ENCODE measurements at places on chromosomes 6 and 20. TPM values are rescaled to one million over a fixed set of nuclear protein-coding genes. Genes with fewer than 3 reads are reported as not detected.

Gene COMMD7
- total RNA-seq, result 61.7 TPM

Gene POPDC3
- not detected for total RNA-seq

Gene BFSP1
- total RNA-seq, result 2.7 TPM

Gene MYCT1
- total RNA-seq, result not detected

Gene TMC2
- total RNA-seq, result not detected

Gene ITPR3
- 55.1 TPM for total RNA-seq

Gene TPX2
- 137 TPM for total RNA-seq

Gene WFDC5
- total RNA-seq, result 0.63 TPM

Gene OGFR
- 73.4 TPM for total RNA-seq

DNA sequence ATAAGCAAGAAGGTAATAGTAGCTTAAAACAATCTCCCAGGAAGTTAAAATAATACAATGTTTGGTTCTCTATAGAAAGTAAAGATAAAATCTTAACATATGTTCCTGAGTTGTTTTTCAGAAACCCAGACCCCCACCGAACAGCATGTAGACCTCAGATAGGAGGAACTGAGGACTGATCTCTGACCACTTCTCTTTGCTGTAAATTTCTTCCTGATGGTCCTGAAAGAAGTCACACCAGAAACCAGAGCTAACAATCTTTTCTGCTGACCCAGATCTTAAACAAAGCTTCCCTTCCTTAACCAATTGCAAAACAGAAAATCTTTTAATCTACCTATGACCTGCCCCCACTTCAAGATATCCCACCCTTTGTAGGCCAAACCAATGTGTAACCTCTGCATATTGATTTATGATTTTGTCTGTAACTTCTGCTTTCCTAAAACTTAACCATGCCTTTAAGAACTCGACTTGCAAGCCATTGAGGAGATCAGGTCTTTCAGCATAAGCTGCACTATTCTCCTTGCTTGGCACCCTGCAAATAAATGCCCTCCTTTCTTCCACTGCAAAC, 21.9 kb upstream of the BEND6 start:
- H3K27ac ChIP-seq, result no peak overlapping the region
- H3K4me3 ChIP-seq, result no peak overlapping the region
- no peak for DNase-seq
- no peaks in the 10 kb centered on the region for H3K36me3 ChIP-seq

DNA sequence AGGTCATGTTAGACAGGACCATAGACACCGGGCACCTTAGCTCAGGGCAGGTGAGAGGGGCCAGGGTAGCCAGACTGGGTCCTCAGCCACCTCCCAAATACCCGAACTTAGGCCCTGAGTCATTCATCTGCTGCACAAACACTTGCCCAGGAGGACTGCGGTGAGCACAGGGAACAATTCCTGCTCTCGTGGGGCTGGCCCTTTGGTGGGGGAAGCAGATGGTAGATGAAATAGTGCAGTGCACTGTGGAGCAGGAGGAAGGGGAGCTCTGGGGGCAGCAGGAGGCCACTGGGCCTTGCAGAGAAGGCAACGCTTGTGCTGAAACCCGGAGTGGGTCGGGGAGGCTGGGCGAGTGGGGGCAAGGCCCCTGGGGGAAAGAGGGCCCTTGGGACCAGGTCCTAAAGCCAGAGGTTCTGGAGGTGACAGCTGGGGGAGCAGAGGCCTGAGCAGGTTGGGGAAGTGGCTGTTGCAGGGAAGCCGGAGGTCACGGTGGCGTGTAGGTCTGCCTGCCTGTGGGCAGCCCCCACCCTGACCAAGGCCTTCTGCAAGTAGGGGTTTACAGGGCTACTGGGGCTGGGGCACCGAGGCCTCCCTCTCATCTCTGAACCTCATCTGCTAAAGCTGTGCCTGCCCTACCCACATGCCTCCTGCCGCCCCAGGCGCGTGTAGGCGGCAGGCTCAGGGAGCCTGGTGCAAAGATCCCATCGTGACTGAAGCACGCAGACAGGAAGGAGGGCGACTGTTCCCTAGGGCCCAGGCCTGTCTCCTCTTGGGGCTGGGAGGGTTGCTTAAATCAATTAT, 4.7 kb upstream of the NPBWR2 start:
- H3K36me3 ChIP-seq, result no peaks in the 10 kb centered on the region
- no peak overlapping the region for H3K27ac ChIP-seq
- DNase-seq, result no peak
- H3K4me3 ChIP-seq, result no peak overlapping the region
- H3K27me3 ChIP-seq, result no peaks in the 10 kb centered on the region
- H3K4me1 ChIP-seq, result no peaks in the 10 kb centered on the region

DNA sequence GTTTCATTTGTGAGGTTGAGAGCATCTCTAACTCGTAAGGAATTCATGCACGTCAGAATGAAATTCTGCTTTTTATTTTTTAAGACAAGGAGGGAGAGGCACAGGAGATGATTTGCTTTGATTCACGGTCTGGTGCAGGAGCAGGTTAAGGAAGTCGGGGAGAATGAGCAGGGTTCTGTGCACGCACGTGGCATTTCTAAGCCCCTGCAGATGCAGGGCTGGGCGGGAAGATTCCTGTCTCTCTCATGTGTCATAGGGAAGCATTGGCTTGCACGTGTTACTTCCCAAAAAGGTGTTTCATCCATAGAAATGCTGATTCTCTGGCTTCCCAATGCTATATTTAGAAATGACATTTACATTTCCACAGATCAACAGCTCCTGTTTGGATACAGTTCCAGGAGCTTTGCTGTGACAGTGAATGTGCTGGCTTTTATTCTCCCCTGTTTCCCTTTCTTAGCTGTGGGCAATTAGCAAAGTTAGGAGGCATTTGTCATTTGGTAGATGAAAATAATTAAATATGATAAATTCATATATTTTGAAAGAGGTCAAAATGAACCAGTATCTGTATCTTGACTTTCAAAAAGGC, 119.7 kb upstream of the ZFP64 start:
- no peak overlapping the region for H3K4me3 ChIP-seq
- DNase-seq, result no peak

GRCh38 chr6:32291543-32291942, 67.7 kb upstream of the NOTCH4 start:
- H3K36me3 ChIP-seq, result no peaks in the 10 kb centered on the region
- H3K27ac ChIP-seq, result no peak overlapping the region
- no peaks in the 10 kb centered on the region for H3K4me1 ChIP-seq
- peaks cover 54% of the 10 kb centered on the region for H3K27me3 ChIP-seq
- no peak overlapping the region for H3K4me3 ChIP-seq
- DNase-seq, result no peak

DNA sequence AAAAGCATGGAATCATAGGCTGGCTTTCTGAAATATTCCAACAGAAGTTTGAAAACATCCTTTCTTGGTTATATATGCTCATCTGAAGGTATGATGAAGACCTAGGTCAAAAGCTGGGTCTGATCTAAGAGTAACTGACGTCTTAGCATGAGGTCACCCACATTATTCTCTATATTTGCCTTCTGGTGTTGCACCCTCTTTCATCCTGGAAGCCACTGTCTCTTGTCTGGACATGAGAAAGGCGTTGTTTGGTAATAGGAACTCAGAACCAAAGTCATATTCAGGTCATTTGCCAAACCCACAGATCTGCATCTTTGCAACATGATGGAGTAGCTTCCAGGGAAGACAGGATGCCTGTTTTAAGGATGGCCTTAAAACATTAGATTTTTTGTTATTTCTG, 17.6 kb downstream of the GABRR1 start:
- no peak overlapping the region for H3K4me3 ChIP-seq
- H3K27ac ChIP-seq, result no peak overlapping the region
- peaks cover 7% of the 10 kb centered on the region for H3K27me3 ChIP-seq
- no peaks in the 10 kb centered on the region for H3K36me3 ChIP-seq
- DNase-seq, result no peak

GRCh38 chr6:108170332-108171290, 4.8 kb downstream of the NR2E1 start:
- peaks cover 36% of the 10 kb centered on the region for H3K4me1 ChIP-seq
- no peak overlapping the region for H3K4me3 ChIP-seq
- H3K27me3 ChIP-seq, result peaks cover 86% of the 10 kb centered on the region
- DNase-seq, result no peak

- H3K36me3 ChIP-seq, result peaks cover 3% of the 10 kb centered on the region
- no peak for DNase-seq
- no peak overlapping the region for H3K27ac ChIP-seq
- H3K27me3 ChIP-seq, result no peaks in the 10 kb centered on the region
- H3K4me1 ChIP-seq, result peaks cover 3% of the 10 kb centered on the region
- no peak overlapping the region for H3K4me3 ChIP-seq
Observed at GRCh38 chr6:16334671-16335070, 96.3 kb downstream of the GMPR start.

DNA sequence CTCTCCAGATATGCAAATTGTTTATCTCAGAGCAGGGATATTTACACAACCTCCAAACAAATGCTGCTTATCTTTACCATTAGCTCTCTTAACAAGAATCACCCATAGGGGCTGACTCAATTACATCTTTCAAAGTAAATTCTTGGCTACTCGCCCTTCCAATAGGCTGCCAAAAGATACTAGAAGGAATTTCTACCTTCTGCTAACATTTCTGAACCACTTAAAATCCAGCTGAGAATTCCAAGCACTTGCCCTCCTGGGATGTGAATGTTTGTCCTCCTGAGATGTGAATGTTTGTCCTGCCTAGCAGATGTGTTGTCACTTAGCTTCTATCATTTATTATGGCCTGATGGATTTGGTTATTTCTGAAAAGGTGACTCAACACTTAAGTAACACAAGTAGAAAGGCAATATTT, 388.0 kb downstream of the GJA1 start:
- no peaks in the 10 kb centered on the region for H3K4me1 ChIP-seq
- H3K27ac ChIP-seq, result no peak overlapping the region
- DNase-seq, result no peak
- no peak overlapping the region for H3K4me3 ChIP-seq

DNA sequence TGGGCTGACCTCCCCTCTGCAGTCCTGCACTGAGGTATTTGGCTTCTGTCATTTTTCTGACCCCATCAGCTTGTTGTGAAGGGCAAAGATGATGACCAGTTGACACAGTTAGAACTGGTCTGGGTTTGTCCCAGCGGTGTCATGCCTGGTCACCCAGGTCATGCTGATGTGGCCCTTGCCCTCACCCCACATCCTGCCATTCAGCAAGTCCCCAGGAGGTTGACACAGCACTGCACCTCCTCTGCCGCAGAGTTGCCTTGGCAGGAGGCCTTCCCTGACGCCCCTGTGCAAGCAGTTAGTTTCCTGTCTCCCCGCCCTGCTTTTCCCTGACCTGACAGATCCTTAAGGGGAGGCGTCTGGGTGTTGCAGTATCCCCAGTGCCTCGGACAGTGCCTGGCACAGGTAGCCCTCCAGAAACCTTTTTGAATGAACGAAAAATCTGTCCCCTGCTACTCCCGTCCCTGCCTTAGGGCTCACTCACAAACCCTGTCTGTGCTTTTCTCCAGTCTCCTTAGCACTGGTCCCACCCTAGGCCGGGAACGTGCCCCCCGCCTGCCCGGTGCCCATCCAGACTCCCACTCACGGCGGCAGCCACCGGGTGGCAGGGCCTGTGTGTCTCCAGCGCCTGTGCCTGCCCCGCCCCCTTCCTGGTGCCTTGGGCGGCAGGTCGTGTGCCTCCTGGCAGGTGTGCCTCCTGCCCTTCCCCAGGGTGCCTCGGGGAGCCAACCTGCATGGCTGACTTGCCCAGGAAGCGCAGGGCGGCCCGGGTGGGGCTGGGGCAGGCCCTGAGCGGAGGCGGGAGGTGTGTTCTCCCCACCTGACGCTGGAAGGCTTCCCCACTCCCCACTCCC, 146.3 kb upstream of the RNF24 start:
- H3K4me1 ChIP-seq, result peaks cover 46% of the 10 kb centered on the region
- peak overlapping the region; percentile 83 for H3K27ac ChIP-seq
- H3K36me3 ChIP-seq, result no peaks in the 10 kb centered on the region
- peak; percentile 58 for DNase-seq

GRCh38 chr20:20396794-20397193, 28.9 kb downstream of the INSM1 start:
- DNase-seq, result no peak
- H3K4me1 ChIP-seq, result no peaks in the 10 kb centered on the region

DNA sequence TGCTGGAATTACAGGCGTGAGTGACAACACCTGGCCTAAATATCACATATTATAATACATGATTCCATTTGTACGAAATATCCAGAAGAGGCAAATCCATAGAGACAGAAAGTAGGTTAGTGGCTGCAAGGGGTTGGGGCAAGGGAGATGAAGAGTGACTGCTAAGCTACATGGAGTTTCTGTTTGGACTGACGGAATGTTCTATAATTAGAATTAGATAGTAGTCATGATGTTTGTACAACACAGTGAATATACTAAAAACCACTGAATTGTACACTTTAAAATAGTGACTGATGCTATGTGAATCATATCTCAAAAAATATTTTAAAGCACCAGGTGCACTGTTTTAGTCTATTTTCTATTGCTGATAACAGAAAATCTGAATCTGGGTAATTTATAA, 3.7 kb upstream of the HEBP2 start:
- H3K36me3 ChIP-seq, result peaks cover 5% of the 10 kb centered on the region
- H3K4me1 ChIP-seq, result peaks cover 13% of the 10 kb centered on the region
- no peak overlapping the region for H3K4me3 ChIP-seq
- no peak overlapping the region for H3K27ac ChIP-seq

- H3K27me3 ChIP-seq, result no peaks in the 10 kb centered on the region
- H3K27ac ChIP-seq, result no peak overlapping the region
- no peak overlapping the region for H3K4me3 ChIP-seq
- no peak for DNase-seq
Observed at GRCh38 chr6:20698675-20699074, 164.4 kb downstream of the CDKAL1 start.

DNA sequence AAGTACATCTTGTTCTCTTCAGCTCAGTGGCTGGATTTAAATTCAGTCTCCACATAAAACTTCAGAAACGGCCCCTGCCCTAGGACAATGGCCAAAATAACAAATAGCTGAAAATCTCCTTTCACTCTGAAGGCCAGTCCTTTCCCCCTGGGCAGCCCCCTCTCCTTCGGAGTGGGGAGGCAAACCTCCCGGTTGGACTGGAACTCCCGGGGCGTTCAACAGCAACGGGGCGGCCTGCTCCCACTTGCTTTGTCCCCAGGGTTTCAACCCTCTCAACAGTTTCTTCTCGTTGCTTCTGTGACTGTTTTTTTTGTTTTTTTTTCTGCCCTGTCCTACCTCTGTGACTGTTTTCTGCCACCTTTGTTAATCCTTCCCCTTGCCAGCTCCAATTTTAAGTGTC, 102.6 kb upstream of the DUSP22 start:
- no peaks in the 10 kb centered on the region for H3K36me3 ChIP-seq
- DNase-seq, result no peak
- H3K4me3 ChIP-seq, result no peak overlapping the region
- peak overlapping the region; percentile 74 for H3K27ac ChIP-seq
- peaks cover 52% of the 10 kb centered on the region for H3K4me1 ChIP-seq
- H3K27me3 ChIP-seq, result no peaks in the 10 kb centered on the region

DNA sequence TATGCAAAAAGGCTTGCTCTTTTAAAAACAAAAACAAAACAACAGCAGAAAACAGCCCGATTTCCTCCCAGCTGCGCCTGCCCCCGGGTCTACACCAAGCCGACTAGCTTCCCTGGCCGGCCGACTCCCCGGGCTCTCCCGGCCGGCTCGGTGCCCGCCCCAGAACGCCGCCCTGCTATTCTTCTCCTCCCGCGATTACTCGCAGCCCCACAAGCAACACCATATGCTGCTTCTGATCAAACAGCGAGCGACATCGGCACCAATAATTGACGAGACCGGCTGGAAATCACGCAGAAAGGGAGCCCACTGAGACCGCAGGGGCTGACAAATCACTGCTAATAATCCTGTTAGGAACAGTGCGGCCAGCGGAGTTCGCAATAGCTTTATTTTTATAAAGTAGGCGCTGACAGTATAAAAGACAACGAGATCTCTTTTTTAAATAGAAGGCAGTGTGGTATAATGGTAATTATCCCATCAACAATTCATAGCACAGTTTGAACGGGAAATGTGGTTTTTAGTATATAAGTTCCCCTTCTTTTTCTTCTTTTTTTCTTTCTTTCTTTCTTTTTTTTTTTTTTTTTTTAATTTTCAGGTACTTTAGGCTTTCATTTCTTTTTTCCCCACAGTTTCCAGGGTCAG, 3.3 kb downstream of the SIM1 start:
- no peak overlapping the region for H3K27ac ChIP-seq
- no peak for DNase-seq
- H3K36me3 ChIP-seq, result peaks cover 45% of the 10 kb centered on the region
- peak overlapping the region; percentile 30 for H3K4me3 ChIP-seq
- peaks cover 84% of the 10 kb centered on the region for H3K27me3 ChIP-seq
